ENCODE measurements at places on chromosomes 3 and 15.

- peak; percentile 72 for DNase-seq
Measured at GRCh38 chr15:73560501-73561117, 72.6 kb downstream of the NPTN start.

GRCh38 chr15:65329984-65330735, 25.7 kb downstream of the RNU5B-1 start:
- no peak for DNase-seq

- DNase-seq, result peak; percentile 76
Measured at GRCh38 chr15:99682455-99682854, 50.8 kb downstream of the LYSMD4 start.

DNA sequence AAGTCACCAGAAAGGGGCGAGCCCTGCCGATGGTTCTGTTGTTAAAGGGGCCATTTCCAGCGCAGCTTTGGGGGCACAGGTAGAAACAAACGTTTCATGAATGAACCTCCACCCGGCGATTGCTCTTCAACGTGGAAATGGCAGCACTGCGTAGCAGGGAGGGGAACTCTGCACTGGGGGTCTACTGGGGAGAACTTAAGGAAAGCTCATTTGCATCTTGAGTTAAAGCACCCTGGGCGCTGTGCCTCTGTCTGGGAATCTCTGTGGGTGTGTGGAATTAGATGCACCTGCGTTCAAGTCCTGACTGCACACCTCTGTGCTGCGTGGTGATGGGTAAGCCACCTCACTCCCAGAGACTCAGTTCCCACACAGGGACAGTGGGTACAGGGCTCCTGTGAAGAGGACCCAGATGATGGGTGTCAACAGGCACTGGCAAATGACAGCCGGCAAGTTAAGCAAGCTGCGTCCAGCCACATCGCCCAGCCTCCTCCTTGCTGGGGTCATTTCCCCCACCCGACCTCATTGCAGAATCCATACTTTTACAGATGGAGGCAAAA, 68.8 kb downstream of the ASB7 start:
- no peak for DNase-seq

DNA sequence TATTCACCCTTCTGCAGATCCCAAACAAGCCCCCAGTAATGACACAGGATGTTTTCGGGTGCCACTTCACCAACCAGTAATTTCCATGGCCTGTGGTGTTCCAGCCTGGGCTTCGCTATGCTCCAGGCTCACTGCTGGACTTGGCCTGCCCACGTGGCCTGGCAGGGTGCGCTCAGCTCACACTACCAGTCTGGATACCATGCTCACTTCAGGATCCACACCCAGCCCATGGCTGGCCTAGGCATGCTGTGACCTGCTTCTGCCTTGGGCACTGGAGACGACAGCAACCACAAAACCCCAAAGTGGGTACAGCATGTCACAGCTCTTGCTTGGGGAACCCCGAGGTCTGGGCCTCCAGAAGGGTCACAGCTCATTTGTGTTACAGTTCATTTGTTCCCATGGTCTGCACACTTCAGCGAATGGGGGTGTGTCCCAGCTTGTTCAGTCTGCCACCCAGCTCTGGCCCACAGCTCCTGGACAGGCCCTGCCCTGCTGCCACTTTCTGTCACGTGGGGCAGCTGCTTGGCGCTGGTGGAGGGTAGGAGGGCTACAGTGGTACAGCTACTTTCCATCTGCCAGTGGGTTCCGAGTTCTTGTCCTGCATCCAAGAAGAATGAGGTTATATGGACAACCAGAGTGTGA, 650.8 kb downstream of the MCTP2 start:
- peak; percentile 59 for DNase-seq

DNA sequence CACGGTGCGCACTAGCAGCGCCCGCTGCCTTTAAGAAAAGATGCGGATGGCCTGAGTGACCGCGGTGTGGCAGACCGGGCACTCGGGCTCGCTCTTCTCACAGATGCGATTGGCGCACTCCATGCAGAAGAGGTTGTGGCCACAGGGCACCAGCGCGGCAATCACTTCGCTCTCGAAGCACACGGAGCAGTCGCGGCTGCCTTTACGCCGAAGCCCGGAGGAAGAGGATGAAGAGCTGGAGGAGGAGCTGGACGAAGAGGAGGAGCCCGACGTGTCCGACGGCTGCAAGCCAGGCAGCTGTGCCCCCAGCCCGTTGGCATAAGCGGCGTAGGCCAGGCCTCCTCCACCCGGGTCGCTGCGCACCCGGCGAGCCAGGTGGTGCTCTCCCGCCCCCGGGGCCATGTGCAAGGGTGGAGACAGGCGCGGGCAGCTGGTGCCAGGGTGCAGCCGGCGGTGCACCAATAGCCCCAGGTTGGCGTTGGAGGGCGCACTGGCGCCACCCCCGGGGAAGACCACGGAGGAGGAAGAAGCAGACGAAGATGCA, 2.6 kb downstream of the MEX3B start:
- DNase-seq, result no peak

DNA sequence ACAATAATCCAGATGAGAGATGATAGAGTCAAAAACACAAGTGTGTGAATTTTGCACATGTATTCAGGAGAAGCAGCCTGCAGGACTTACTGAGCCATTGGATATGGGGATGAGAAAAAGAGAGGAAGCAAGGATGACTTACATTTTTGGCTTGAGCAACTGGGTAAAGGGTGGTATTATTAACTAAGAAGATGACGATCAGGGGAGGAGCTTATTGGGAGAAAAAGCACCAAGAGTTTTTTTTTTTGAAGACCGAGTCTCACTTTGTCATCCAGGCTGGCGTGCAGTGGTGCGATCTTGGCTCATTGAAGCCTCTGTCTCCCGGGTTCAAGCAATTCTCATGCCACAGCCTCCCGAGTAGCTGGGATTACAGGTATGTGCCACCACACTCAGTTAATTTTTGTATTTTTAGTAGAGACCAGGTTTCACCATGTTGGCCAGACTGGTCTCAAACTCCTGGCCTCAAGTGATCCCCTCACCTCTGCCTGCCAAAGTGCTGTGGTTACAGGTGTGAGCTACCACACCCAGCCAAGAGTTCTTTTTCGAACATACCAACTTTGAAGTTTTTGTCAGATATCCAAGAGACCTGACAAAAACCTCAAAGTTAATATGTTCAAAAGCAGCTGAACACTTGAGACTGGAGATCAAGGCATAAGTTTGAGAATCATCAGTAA, 14.8 kb upstream of the SH3BP5 start:
- DNase-seq, result no peak

DNA sequence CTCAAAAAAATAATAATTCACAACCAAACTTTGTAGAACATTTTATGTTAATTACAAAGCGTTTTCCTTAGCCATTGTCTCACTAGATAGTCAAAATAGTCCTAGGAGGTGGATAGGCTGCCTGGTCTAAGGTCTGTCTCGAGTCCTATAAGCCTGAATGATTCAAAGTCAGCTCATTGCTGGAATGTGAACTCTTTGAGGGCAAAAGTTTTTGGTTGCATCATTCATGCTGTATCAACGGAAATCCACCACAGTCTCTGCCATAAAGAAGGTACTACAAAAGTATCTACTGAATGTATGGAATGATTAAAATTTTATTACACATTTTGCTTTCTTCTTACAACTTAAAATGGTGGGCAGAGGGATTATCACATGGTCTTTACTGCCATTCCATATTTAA, 387.3 kb upstream of the RARB start:
- DNase-seq, result no peak

DNA sequence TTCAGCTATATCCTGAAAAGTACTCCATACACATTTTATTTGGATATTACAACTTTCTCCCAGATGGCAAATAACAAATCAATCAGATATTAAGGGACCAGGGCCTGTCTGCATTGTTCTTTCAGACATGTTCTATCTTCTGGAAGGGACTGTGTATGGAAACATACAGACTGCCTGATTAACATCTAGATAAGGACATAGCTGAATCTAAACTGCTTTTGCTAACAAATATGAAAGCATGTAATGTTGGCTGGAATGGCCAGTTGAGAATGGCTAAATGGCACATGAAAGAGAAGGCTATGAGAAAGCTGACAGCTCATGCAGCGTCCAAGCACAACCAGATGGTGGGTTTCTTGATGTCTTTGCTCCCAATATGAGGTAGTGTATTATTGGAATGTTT, 149.4 kb downstream of the CFAP20DC start:
- DNase-seq, result no peak

- no peak for DNase-seq
Measured at GRCh38 chr3:197956626-197956988, 3.4 kb upstream of the LMLN start.

GRCh38 chr15:64001148-64001547, 45.1 kb downstream of the DAPK2 start:
- DNase-seq, result no peak

- DNase-seq, result no peak
Measured at GRCh38 chr15:69643476-69643875, 190.9 kb downstream of the RPLP1 start.

DNA sequence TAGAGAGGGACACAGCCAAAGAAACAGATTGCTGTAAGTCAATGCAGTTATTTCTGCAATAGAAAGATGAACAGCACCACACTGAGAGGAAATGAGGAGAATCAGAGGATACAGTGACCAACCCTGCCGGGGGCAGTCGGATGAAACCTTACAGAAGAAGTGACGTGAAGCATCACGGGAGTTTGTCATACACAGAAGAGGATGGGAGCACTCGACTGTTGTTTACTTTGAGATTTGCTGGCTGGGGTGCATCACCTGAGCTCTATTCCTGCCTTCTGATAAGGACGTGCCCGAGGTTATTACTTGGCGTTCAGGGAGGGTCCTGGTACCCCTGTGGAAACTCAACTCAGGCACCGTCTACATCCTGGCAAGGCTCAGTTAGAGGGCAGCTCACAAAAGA, 45.4 kb downstream of the MAGEF1 start:
- no peak for DNase-seq

- DNase-seq, result peak; percentile 17
Measured at GRCh38 chr3:60333710-60334109, 917.5 kb downstream of the FHIT start.

DNA sequence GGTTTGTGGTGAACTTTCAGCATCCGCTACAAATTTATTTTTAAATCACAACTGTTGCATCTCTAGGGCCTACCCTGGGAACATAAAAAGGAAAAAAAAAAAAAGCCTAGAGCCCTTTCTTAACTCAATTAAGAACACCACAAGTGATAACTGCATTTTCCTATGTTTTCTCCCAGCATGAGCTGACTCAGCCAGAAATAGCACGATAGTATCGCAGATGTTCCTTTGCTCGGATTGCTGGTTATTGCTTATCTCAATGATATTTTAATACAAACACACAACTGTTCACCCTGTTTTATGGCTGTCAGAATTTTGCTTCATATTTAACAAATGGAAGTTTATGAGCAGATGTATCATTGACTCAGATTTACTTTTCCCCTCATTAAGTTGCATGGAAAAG, 251.8 kb upstream of the SUCLG2 start:
- no peak for DNase-seq

DNA sequence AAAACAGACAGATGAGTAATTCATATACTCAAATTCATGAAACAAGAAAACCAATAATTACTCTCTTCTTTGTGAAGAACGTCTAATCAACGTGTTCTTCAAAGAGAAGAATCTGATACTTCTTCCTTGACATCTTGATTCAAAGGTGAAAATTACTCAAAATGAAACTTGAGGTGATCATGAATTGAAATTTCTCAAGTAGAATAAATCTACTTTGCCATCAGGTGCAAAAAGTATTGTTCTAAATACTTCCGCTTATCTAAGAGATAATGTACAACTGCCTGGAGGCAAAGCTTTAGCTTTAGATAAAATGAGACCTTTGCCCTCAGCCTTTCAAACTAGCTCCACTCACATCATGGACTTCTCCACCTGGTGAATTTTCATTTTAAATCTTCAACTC, 13.9 kb upstream of the XXYLT1 start:
- no peak for DNase-seq

GRCh38 chr15:75112278-75112847, 89.0 kb downstream of the PPCDC start:
- DNase-seq, result no peak

DNA sequence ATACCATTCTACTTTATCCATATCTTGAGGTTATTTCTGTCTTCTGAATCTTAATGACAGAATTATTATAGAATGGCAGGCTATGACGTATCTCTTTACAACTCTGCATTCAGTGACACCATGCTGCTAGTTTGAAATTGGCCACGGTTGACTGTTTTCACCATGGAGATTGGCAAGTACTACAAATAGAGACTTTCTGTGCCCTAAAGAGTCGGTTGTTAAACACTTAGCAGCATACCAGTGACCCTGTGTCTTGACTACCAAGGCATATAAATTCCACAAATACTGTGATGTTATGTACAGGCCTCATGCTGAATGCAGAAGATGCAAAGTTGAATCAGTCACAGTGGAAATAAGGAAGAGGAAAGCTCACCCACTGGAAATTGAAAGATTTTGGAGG, 67.0 kb upstream of the CADPS start:
- no peak for DNase-seq

- no peak for DNase-seq
Measured at GRCh38 chr3:194555175-194556062, 68.6 kb upstream of the ATP13A3 start.

DNA sequence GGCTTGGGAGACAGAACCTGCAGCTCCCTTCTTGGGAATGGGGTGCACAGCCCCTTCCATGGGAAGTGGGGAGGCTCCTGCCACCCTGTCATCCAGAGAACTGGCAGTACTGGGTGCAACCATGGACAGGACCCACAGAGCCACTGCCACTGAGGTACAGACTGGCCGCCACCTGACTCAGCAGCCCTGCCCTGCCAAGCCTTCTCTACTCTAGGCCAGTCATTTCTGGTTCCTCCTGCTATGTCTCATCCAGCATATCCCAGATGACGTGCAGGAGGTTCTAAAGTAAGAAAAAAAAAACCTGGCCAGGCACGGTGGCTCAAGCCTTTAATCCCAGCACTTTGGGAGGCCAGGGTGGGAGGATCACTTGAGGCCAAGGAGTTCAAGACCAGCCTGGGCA, 76.9 kb upstream of the RPL32 start:
- no peak for DNase-seq

DNA sequence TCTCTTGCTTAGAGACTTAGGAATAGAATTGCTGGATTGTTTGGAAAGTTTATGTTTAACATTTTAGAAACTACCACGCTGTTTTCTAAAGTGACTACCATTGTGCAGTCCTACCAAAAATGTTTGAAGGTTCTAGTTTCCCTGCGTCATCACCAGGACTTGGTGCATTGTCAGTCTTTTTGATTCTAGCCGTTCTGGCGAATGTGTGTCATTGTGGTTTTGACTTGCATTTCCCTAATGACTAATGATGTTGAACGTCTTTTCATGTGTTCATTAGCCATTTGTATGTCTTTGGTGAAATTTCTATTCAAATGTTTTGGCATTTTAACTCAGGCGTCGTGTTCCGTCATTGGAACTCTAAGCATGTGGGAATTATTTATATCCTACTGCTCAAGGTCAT, 58.0 kb downstream of the CHD2 start:
- peak; percentile 32 for DNase-seq

DNA sequence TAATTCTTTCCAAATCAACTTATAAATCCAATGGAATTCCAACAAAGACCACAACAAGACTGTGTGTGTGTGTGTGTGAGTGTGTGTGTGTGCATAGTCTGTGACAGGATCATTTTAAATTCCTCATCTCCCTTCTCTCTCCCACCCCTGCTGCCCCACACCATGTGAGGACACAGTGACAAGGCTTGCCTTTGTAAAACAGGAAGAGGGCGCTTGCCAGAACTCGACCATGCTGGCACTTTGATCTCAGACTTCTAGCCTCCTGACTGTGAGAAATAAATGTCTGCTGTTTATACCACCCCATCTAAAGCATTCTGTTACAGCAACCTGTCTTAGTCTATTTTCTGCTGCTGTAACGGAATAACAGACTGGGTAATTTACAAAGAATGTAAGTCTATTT, 99.1 kb downstream of the NSMCE3 start:
- no peak for DNase-seq
